ENCODE measurements at places on chromosomes 13 and 19.
A peak's percentile ranks its signal among the peaks of the same experiment; 100 is the strongest.

- peak; percentile 19 for DNase-seq
Measured at GRCh38 chr13:25286308-25286968, 850 bp downstream of the MTMR6 start.

DNA sequence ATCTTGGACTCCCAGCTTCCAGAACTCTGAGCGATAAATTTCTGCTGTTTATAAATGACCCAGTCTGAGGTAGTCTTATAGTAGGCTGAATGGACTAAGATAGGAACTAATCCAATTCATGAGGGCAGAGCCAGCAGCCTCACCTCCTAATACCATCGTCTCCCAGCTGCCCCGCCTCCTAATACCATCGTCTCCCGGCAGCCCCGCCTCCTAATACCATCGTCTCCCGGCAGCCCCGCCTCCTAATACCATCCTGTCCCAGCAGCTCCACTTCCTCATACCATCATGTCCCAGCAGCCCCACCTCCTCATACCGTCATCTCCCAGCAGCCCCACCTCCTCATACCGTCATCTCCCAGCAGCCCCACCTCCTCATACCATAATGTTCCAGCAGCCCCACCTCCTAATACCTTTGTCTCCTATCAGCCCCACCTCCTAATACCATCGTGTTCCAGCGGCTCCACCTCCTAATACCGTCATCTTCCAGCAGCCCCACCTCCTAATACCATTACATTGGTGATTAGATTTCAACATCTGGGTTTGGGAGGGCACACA is 2.4 kb upstream of the ARGLU1 start:
- DNase-seq: peak; percentile 59

GRCh38 chr13:97752961-97753668 is 200.4 kb upstream of the IPO5 start:
- DNase-seq: no peak

DNA sequence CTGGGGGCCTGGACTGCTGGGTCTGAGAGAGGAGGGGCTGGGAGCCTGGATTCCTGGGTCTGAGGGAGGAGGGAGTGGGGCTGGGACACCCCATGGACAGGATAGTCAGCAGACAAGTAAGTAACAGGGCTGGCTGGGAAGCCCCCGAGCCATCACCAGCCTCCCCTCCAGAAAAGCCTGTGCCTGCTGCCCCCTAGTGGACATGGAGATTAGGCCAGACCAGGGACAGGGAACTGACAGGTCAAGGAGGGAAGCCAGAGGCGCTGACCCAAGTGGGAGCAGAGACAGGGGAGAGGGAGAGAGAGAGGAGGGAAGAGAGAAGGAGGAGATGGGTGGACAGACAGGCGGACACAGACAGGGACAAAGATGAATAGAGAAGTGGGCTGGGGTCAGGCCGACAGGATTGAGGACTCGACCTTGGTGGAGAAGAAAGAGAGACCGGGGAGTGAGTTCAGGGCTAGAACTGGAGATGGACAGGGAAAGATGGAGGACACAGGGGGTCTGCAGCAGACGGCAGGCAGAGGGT is 6.7 kb upstream of the ERFL start:
- peak; percentile 63 for DNase-seq

GRCh38 chr19:3324405-3324856 is 42.0 kb upstream of the NFIC start:
- peak; percentile 63 for DNase-seq

DNA sequence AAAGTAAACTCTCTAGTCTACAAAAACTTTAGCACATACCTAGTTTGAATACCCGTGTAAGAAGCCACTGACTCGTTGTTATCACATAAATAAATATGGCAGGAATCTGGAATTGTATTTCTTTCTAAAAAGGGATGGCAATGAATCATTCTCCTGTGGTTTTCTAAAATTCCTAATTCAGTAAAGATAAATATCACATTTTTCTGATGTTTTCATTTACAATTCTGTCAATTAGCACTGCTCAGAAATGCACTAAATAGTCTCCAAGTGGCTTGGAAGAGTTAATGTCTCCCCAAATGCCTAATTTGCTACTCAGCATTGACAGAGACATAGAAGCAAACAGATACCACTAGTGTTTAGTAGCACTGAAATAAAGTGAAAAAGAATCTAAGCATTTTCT is 547.7 kb upstream of the SLITRK1 start:
- DNase-seq: no peak

GRCh38 chr13:34152409-34152808 is 334.5 kb downstream of the RFC3 start:
- no peak for DNase-seq

- DNase-seq: no peak
Measured at GRCh38 chr13:21584973-21585592, 18.9 kb downstream of the MICU2 start.

DNA sequence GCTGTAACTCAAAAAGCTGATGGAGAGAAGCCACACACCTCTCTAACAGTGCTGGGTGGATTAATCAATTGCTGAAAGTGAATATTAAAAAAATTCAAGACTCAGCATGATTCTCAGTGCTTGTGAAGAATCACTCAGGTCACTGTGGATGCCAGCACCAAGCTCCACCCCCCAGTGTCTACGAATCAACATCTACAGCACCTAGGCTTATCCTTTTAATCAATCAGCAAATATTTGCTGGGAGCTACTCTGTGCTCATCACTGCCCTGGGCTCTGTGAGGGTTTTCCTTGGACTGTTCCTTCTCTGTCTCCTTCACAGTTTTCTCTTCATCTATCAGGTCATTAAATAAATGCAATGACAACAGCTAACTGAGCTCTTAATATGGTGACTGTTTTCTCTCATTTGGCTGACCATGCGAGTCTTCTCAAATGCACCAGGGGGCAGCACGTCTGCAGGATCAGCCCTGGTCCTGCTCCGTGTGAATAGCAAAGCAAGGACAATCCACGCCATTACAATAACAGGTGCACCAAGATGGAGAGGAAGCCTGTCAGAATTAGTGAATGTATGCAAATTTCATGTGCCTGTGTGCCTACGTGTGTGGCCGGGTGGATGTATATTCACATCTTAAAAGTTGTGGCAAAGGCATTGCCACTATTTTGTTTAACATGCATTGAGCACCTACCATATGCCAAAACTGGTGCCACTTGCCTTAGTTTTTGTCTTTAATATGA is 14.6 kb upstream of the C13orf42 start:
- no peak for DNase-seq

DNA sequence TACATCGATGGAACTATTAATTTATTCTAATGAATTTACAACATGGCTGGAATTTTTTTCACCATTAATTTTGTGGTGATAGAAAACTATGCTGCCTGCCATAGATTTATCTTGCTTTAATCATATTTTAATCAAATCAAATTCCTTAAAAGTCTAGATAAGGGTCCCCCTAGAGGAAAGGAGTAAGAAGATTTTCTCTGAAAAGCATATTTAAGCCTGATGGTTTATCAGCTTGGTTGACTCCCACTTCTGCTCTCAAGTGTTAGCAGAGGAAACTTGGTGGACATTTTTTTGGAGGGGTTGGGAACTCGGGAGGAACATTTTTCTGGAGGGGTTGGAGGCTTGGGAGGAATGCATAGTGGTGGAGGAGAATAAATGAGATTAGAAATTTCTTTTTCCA is 253.3 kb downstream of the KCNRG start:
- no peak for DNase-seq
